ENCODE measurements at places on chromosomes 3 and 15. TPM values are rescaled to one million over a fixed set of nuclear protein-coding genes. Genes with fewer than 3 reads are reported as not detected.

GRCh38 chr3:115233021-115233420 lies 85.9 kb upstream of the ZBTB20 start:
- H3K4me1 ChIP-seq: no peaks in the 10 kb centered on the region
- no peaks in the 10 kb centered on the region for H3K27me3 ChIP-seq
- DNase-seq: no peak
- no peaks in the 10 kb centered on the region for H3K36me3 ChIP-seq
- no peak overlapping the region for H3K4me3 ChIP-seq

PAQR9 gene
- not detected for total RNA-seq

DNA sequence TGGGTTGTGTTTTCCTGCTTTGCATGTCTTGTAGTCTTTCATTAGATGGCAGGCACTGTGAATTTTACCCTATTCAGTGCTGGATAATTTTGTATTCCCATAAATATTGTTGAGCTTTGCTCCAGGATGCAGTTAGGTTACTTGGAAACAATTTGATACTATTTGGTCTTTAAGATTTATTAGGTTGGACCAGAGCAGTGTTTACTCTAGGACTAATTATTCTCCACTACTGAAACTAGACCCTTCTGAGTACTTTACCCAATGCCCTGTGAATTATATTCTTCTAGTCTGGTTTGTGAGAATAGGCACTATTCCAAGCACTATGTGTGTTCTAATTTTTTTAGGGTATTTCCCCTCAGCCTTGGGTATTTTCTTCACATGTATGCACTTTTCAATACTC lies 37.8 kb upstream of the TASOR start:
- no peak for DNase-seq
- H3K36me3 ChIP-seq: peaks cover 21% of the 10 kb centered on the region

DNA sequence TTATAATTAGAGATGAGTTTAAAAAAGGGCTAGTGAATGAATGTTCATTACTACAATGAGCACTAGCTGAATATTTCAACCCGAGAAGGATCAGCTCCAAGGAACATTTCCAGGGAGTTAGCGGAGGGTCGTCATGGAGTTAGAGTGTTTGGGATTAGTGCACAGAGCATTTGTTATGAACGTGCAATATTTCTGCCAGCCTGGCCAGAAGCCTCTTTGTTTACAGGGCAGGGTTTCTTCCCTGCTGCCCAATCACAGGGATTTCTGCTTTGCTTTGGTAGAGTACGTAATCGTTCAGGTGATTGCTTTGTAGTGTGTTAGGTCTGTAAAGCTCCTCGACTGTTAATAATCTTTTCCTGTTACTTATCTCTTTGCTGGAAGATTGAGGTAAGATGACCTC lies 5.9 kb downstream of the CGNL1 start:
- peaks cover 33% of the 10 kb centered on the region for H3K27me3 ChIP-seq
- DNase-seq: no peak
- no peak overlapping the region for H3K27ac ChIP-seq
- H3K4me3 ChIP-seq: no peak overlapping the region

ALS2CL gene
- total RNA-seq: 1.8 TPM

DNA sequence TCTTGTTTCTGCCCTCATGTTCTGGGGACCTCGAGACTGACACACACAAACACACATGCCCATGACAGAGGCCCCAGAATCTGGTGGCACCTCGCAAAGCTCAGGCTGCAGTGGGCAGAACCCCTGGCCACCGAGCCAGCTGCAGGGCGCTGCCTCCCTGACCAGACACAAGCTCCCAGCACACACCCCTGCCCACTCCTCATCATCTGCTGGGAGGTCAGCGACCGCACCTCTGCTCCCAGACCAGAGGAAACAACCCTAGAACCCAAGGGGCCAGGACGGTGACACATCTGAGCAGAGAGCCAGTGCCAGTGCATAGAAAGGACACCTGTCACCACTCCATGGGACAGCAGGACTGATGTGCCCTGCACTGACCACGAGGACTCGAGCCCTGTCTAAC lies 43.2 kb downstream of the HMCES start:
- DNase-seq: no peak
- peaks cover 3% of the 10 kb centered on the region for H3K4me1 ChIP-seq
- H3K36me3 ChIP-seq: no peaks in the 10 kb centered on the region

ARPIN gene
- total RNA-seq: not detected

DNA sequence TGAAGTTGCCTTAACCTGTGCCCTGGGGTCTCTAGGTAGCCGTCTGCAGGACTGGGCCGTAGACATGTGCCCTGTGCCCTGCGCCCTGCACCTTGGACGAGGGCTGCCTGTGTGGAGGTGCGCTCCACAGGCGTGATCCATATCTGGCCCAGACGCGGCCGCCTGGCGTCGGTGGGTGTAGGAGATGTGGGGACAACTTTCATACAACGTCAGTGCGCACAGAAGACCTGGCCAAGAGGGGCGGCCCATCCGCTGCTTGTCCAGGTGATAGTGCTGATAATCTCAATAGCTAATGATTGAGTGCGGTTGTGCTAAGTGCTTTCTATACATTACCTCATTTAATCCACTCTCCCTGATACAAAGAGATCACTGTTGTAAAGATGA lies 665 bp upstream of the RASGRP1 start:
- no peaks in the 10 kb centered on the region for H3K27me3 ChIP-seq
- H3K4me3 ChIP-seq: peak overlapping the region; percentile 90
- H3K36me3 ChIP-seq: peaks cover 10% of the 10 kb centered on the region
- H3K4me1 ChIP-seq: peaks cover 43% of the 10 kb centered on the region
- DNase-seq: no peak

GRCh38 chr15:74383695-74384565 lies 16.5 kb upstream of the CYP11A1 start:
- no peaks in the 10 kb centered on the region for H3K36me3 ChIP-seq
- peaks cover 78% of the 10 kb centered on the region for H3K4me1 ChIP-seq
- H3K27me3 ChIP-seq: no peaks in the 10 kb centered on the region
- H3K4me3 ChIP-seq: peak overlapping the region; percentile 75

GRCh38 chr3:59212128-59212779 lies 162.4 kb upstream of the CFAP20DC start:
- H3K27ac ChIP-seq: no peak overlapping the region
- H3K27me3 ChIP-seq: peaks cover 3% of the 10 kb centered on the region
- H3K36me3 ChIP-seq: no peaks in the 10 kb centered on the region

- peak overlapping the region; percentile 90 for H3K27ac ChIP-seq
- DNase-seq: peak; percentile 62
- no peaks in the 10 kb centered on the region for H3K27me3 ChIP-seq
- peak overlapping the region; percentile 96 for H3K4me3 ChIP-seq
- peaks cover 25% of the 10 kb centered on the region for H3K36me3 ChIP-seq
These were observed 590 bp downstream of the POLR2H start for GRCh38 chr3:184361932-184362667.
